ENCODE measurements at places on chromosomes 6 and 20.

DNA sequence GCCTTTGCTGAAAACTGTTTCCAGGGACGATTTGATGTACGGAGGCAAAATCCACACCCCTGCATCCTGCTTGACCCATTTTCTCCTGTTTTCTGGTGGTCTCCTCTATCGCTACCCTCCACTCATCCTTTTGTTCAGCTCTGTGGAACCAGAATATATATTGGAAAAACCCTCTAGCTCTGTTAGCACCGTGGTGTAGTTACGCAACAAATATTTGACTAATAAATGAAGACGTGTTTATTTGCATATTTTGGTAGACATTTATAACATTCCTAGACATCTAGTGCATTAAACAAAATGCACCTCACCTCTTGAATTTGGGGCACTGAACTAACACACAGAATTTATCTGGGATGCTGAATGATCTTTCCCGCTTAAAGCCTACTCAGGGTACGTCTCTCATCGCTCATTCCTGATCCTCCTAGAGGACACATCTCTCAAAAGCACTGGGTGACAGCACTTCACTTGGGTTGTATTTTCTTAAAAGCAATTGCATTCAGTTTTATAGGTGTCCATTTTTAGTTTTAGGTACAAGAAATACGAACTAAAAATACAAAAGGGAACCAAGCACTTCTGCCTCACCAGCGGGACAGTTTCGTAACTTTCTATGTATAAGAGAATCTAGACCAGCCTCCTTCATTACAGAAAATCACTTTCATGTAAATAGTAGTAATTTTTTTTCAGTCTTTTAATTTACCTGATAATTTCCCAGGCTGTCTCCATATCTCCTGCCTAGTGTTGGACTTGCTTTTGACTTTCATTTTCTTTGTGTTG lies 59.2 kb downstream of the SNRNP48 start:
- DNase-seq, result no peak

- DNase-seq, result no peak
These were observed 7.0 kb downstream of the CEP250 start for GRCh38 chr20:35462351-35462750.

DNA sequence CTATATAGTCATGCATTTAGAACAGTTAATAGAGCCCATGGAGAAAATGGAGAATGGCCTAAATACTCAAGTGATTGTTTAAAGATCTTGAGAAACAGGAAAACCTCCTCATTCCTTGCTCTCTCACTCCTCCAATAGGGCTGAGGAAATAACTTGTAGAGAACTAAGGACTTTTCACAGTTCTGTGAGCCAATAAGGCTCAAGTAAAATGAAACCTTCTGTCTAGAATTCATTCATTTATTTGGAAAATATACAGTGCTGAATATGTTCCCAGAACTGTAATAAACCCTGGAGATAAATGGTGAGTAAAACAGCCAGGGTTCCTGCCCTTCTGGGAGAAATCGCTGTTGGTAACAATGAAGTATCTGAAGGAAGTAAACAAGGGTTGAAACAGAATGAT lies 35.3 kb downstream of the ELOVL2 start:
- DNase-seq, result no peak

GRCh38 chr20:46058599-46059281 lies 29.7 kb downstream of the SLC12A5 start:
- DNase-seq, result no peak

DNA sequence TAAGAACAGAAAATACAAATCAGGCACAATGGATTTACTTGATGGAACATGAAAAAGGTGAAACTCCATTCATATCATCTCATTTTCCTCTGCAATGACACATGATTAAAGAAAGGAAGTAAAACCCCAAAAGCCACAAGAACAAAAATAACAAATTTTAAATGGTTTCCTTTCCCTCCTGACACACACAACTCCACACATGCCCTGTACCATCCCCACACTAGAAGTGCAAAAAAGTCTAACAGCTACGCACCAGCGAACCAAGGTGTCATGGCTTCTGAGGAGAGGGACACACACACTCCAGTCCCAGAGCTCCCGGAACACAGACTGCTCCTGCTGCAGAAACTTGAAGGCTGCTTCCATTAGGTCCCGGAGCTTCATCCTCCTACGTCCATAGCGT lies 25.3 kb downstream of the MDN1 start:
- DNase-seq, result no peak

DNA sequence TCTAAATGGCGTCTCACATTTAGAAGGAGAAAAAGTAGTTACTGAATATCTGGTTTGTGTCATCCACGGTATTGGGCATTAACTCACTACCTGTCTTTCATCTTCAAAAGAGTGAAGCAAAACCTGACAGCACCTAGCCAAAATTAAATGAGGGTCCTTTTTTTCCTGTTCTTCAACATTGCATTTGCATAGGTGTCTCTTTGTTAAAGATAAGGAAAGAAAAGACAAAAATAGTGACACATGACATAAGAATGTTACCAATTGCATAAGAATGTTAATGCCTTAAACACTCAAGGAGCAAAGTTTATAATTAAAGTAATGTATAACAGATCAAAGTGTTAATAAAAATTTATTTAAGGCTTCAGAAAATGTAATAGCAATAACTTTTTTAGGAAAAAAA lies 61.4 kb upstream of the MANEA start:
- DNase-seq, result no peak

DNA sequence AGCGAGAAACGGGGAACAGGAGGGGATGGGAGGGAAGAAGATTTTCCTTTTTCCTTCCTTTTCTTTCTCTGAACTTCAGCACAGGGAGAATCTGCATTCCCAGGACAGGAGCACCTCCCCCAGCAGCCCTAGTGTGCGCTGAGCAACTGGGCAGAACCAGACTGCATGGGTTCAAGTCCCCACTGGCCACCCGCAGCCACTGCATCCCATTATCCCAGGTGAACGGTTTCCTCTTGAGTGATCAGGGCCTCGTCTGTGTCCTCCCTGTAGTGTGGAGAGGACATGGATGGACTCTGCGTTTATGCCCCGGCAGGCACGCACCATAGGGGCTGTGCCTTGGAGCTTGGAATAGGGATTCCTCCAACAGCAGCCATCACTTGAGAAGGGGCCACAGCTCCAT lies 53.0 kb downstream of the ANKRD60 start:
- no peak for DNase-seq

DNA sequence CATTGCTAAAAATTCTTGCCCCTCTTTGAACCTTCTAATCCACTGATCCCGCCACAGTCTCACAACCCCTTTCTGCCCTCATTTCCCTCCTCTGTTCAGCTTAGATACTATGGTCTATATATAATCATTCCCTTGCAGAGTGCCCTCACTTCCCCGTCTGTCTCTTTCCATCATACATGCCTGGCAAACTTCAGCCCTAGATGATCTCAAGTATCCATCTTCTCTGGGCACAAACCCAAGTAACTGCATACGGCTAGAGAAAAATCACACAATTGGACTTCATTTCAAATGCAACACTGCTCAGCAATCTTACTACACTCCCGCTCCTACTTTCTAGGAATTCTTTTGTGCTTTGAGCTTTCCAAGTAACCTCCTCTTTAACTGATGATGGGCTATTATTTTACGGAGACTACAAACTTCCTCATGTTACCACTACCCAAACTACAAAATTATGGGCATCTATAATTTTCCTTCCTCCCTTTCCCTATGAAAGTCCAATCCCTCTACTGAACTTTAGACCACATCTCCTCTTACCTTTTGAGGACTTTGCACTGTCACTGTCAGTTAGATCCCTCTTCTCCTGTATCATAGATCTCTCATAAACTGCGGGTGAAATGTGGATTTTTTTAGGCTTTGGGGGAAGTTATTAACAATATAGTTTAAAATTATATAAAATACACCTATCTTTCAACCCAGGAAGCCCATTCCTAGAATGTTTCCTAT lies 135.6 kb downstream of the BTBD9 start:
- DNase-seq, result no peak

DNA sequence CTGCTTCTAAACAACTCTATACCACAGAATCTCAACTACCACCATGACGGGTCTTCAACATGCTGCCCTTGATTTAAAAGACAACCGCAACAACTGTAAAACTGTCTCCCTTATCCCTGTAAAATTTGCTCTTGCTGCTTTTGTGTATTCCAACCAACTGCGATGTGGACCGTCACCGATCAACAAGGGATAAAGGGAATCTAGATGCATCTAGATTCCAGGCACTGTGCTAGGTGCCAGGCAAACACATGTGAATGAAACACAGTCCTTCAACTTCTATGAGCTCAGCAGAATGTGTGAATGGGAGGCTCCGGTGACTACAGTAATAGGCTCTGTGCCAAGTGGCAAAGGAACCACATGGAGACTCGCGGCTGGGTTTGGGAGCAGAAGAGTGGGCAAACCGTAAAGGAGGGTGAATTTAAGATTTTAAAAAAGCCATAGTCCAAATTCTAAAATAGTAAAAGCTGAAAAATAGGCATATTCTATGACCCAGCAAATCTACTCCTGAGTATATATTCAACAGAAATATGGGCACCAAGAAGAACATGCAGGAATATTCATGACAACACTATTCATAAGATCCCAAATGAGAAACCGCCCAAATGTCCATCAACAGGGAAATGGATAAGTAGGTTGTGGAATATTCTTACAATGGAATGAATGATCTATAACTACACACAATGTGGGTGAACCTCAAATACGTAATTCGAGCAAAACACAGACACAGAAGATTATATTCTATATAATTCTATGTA lies 3.7 kb upstream of the PRND start:
- DNase-seq, result no peak

DNA sequence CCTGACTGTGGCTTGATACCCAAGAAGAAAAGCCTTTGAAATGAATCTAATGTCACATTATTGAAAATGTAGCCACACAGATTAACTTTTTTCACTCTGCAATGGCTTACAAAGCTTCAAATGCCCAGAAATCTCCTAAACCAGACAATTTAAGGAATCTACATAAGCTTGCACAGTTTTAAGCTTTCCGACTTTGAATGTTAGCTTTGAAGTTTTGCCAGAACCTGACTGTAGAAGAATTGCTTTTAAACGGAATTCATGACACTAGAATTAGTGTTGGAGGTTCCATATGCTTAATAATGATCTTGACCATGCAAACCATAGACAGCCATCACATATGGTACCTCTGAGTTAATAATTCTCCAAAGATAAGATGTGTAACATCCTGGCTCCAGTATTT lies 798.5 kb upstream of the EPHA7 start:
- no peak for DNase-seq

GRCh38 chr6:116152620-116153019 lies 26.7 kb upstream of the COL10A1 start:
- DNase-seq, result no peak

GRCh38 chr6:143490775-143491174 lies 20.7 kb downstream of the FUCA2 start:
- no peak for DNase-seq

DNA sequence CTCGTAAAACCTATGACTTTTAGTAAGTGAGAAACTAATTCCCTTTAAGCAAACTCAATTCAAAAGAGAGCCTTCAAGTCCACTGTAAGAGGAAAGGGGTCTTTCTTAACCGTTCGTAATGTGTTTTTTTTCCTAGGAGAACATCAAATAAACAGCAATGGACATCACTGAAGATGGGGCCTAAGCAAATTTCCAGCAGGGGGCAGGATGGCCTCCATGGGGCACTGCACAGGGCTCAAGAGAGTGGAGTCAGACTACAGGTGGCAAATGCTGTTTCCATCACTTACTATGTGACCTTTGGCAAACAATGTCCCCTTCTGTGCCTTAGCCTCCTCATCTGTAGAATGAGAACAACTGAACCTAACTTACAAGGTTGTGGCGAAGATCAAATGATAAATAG lies 88.7 kb downstream of the ARHGAP18 start:
- no peak for DNase-seq

DNA sequence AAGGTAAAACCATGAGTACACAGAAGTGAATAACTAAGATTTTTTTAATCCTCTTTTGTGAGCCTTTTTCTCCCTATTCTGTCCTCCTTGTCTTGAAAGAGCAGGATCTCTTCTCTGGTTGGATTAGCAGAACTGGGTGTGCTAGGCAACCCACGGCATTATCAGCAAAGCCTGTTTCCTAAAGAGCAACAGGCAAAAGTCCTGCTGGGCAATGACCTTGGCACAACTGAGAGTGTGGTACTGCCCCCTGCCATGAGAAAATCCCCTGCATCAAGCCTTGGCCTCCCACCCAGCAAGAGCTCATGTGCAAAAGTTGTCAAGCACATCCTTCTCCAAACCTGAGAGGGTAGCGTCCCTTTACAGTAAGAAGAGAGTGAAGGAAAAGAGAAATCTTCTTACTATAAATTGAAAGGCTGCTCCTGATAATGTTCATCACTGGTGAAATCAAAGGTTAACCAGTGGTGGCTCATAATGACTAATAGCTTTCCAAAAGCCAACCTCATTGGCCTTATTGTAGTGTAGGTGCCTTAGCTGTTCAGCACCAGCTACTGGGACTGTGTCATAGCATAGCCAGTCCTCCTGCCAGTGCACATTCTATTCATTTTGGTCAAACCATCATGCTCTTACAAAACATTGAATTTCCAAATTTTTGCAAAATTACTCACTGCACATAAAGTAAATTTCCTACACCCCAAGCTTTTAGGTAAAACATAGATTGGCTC lies 17.1 kb downstream of the KIF6 start:
- no peak for DNase-seq

DNA sequence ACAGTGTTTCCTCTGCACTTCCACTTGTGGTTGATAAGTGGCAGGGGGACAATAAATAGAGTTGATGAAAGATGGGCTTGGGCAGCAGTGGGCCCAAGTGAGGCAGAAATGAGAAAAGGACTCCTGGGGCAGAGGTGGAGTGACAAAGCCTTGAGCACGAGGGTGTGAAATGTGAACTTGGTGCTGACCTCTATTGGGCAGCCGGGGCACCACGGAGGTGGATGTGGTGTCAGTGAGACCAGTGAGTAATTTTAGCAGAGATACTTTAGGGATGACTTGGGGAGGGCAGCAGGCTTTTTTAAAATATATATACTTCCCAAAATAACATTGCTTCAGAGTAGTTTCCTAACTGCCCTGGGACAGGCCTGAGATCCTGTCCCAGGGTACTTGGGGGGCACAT lies 30.6 kb upstream of the MYLK2 start:
- no peak for DNase-seq

GRCh38 chr6:109441069-109441816 lies 719 bp downstream of the SMPD2 start:
- no peak for DNase-seq

DNA sequence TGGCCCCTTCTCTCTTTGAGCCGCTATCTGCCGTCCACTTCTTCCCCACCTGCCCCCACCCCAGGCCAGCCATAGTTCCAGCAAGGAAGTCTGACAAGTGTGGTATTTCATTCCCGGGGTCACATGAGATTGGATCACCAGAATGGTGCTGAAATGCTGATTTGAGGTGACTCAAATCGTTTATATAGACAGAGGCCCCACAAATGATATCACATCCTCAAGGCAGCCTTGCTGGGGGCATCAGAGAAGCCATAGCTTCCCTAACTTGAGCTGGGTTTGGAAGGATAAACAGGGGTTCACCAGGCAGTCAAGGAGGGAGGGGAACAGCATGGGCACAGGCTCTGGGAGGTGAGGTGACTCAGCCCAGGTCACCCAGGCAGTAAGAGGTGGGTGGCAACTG lies 9.9 kb downstream of the SDCBP2 start:
- no peak for DNase-seq

Measured in activated CD4-positive, CD25-positive, alpha-beta regulatory T cell treated with anti-CD3 and anti-CD28 coated beads, Interleukin-2, amount 50 U/mL, for 72 hours (primary cell).